ENCODE measurements at places on chromosomes 5 and 9.
A peak's percentile ranks its signal among the peaks of the same experiment; 100 is the strongest.

- DNase-seq, result peak; percentile 2
Measured at GRCh38 chr5:55546947-55547346, 12.2 kb upstream of the PLPP1 start.

DNA sequence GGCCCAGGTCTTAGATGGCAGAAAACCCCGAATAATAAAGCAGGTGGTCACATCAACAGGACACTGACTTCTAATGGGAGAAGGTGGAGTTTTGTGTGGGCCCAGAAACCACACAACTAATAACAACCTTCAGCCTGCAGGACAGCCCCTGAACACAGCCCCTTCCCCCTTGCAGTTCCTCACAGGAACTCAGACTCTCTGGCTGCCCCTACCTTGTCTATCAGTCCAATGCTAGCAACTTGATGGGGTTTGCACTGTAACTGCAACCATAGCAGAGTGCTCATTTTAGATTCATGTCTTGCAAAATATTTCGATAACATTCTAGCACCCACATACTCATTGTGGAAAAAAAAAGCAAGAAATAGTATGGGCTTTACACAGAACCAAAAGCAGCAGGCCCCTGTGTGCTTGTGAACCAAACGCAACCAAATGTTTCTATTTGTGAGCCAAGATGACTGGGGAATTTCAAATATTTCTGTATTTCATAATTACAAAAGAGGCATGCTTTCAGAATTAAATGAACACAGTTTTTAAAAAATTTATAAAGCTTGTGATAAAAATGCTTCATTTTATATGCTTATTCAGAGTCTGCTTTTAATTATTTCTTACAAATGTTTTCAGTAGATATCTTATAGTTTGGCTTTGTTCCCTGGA, 62.7 kb upstream of the PDE4D start:
- no peak for DNase-seq

- DNase-seq, result no peak
Measured at GRCh38 chr5:141779503-141779973, 97.5 kb upstream of the ARAP3 start.

GRCh38 chr5:151707567-151707966, 20.9 kb upstream of the SPARC start:
- DNase-seq, result peak; percentile 35

- DNase-seq, result no peak
Measured at GRCh38 chr9:14277244-14277643, 36.7 kb downstream of the NFIB start.

DNA sequence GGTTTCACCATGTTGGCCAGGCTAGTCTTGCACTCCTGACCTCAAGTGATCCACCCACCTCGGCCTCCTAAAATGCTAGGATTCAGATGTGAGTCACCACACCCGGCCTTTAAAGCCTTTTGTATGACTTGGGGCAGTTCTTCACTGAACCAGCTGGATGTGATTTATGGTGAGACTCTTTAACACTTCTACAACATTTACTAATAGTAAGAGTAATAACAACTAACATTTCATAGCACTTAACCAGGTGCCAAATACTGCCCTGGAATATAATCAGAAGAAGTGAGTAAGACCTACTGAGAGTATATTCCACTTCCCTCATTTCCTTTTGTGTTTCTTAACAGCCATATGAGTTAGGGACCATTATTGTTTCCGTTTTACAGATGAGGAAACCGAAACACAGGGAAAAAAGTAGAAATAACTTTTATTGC, 10.0 kb downstream of the ZSWIM6 start:
- DNase-seq, result no peak

DNA sequence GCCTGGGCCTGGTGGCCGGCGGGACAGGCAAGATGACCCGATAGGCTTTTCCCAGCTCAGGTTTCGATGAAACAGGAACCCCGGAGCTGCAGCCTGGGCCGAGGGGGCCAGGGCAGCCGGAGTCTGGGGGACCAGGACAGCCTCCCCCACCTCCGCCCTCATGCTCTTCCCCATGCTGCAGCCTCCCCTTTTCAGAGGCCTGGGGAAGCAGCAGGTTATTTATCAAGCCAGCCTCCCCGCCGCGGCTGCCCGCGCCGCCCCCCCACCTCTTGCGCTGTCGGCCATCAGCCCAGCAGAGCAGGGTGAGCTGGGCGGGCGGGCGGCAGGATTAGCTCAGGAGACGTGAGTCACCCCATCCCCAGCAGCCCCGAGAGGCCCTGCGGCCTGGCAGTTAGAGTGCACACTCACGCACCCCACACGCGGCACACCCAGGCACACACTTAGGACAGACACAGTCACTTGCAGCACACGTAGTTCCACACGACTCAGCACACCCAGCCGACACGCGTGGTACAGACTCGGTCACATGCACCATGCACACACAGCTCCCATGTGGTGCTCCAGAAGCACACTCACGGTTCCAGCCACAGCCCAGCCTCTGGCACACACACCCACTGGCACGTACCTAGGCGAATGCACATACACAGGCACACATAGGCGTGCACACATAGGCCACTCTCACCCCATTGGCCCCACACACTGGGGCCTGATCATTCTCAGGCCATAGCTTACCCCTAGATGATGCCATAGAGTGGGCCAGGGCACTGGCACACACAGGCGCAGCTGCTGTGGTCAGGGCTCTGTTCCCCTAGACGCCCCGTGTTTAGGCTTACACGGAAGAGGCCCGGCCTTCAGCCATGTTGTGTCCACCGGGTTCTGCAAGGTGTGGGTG, 13.0 kb downstream of the CXXC5 start:
- DNase-seq, result peak; percentile 62

DNA sequence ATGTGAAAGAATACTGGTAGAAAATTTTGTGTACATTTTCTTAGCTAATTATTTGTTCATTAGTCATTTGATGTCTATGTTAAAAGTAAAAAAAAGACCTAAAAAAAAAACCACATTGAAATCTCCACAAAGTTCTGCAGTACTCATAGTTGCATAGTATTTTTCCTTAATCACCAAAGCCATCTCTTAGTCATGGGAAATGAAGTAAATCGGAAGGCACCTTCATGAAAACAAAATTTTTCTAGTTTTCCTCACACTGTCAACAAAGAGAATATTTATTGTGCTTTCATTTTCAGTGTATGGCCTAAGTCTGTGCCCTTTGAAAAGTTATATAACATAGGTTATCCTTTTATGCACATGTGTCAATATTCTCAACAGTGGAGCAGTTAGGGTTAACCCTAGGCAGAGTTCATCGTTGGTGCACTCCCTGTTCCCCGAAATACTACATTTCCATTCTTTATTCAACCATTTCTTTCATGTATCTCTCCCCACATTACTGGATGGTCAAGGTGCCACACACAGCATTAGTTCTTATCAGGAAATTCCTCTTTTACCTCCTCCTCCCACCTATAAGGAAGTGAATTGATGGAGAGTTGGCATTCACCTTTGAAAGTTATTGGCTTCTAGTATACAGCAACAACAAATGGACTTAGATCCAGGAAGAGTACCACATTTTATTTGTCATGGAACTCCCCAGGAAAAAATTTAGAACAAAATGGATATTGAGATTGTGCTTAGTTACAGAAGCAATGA, 93.1 kb downstream of the NUDT12 start:
- DNase-seq, result no peak

DNA sequence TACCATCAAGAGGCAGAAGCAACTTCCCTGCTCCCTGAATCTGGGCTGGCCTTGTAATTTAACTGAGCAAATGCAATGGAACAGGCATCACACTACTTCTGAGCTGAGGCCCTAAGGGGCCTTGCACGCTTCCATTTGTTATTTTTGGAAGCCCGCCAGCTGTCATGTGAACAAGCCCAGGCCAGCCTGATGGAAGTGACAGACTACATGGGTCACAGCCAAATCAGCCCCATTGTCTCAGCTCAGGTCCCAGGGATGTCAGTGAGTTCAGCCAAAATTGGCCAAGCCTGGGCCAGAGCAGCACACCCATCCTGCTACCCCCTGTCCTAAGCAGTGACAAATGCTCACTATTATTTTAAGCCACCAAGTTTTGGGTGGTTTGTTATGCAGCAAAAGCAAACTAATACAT, 72.8 kb downstream of the PRRT1B start:
- DNase-seq, result peak; percentile 44

DNA sequence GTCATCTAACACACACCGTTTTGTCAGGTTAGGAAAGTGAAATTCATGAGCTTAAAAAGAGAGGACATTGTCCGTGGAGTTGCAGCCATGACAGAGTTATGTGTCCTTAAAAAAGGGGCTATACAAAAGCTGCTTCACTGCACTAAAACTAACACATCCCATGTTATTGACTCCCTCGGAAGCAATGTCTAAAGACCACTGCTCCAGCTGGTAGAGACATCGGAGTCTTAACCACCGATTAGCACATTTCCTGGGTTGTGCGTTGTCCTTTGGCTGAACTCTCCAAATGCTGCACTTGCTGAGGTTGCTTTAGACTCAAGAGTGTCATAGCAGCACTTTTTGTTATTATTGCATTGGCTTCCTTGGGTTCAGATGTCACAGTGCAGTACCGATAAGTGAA, 128.3 kb upstream of the C9orf72 start:
- DNase-seq, result peak; percentile 51

GRCh38 chr9:126781186-126782052, 23.4 kb upstream of the ZBTB43 start:
- DNase-seq, result peak; percentile 88

DNA sequence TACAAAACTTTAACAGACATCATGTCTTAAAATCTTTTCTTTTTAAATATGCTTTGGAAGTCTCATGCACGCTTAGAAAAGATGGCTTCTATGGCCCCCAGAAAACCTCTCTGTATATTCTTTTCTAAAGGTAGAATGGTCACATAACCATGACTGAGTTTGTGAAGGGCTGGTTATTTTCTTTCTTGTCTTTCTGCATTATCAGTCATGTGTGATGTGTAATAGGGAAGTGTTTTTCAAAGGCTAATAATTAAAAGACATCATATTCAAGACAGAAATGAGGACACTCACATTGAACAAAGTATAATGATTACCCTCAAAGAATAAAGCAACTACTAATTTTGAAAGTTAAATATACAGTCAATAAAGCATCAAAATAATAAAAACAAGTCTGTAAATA, 253.4 kb downstream of the TRPM3 start:
- DNase-seq, result no peak

DNA sequence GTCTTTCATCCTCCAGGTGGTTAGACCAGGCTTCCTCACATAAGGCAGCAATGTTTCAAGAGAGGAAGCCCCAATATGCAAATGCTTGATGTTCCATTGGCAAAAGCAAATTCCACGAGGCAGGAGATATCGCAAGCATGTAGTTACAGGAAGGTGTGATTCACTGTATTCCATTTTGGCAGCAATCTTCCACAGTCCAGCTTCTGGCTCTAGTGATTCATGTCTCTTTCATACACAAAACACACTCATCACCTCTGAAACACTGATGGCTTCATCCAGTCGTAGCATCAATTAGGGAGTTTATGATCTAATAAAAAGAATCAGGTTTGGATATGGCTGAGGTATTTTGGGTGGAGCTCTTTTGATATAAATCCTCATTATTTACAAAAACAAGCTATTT, 552.2 kb upstream of the RIOK2 start:
- no peak for DNase-seq

DNA sequence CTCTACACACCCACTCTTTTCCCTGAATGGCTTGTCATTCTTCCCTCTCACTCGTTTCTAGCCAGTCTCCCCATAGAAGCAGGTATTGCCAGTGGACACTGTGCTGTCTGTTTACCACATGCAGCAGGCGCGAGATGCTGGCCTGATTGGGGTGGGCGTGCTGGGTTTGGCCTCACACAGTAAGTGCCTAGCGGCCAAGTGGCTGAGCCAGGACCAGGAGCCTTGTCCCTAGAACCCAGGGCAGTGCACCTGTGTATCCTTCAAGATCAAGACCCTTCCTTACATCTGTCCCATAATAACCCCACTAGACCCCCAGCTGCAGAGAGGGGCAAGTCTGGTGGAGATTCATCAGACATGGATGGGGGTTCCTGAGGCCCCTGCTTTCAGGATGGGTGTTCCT, 112.8 kb upstream of the IRX4 start:
- no peak for DNase-seq

DNA sequence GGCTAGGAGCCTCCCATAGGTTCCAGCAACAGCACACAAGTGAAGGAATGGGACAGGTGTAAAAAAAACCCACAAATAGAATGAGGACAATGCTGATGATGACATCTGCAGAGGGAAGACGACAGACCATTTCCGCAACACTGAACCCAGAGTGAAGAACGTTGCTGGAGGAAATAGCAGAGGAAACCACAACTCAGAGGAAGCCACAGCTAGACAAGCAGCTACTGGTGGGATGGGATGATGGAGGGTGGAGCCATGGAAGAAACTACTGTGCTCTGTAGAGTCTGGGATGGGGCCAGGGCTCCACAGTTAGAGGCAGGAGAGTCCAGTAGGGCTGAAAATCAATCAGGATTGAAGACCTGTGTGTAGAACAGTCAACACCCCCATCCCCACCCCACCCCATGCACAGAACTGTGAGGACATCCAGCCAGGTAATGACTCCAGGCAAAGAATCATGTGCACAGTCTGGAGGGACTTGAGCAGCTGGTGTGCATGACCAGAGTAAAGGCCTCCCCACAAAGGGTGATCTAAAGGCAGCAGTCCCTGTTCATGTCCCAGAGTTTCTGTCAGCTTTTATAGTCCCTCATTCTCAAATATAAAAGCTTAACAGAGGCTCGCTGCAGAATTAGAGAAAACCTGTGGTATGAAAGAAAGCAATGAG, 65.2 kb upstream of the SPIN1 start:
- DNase-seq, result no peak

GRCh38 chr5:115366223-115366622, 69.8 kb upstream of the CCDC112 start:
- peak; percentile 54 for DNase-seq

GRCh38 chr9:70829591-70830265, 291.7 kb downstream of the TRPM3 start:
- DNase-seq, result peak; percentile 69

DNA sequence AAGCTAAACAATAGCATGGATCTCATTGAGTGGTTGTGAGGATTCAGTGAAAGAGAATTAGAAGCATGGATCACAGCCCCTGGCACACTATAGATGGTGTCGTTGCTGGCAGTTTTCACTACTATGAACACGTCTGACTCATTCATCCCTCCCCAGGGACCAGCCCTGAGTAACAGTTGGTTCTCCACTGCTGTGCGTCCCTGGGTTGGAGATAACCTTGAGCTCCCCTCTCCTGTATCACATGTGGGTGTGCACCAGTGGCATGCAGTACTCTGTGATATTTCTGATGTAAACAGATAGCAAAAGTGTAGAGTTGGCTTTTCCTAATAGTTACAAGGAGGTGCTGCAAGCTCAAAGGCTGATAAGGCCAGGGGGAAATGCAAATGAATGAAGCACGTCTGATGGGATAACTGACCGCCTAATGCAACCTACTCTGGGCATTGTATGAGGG, 8.8 kb upstream of the LCP2 start:
- DNase-seq, result no peak

- no peak for DNase-seq
Measured at GRCh38 chr9:99516657-99517049, 294.6 kb downstream of the SEC61B start.

- DNase-seq, result peak; percentile 67
Measured at GRCh38 chr5:138752341-138752950, 779 bp upstream of the CTNNA1 start.

GRCh38 chr5:55936100-55936693, 58.6 kb downstream of the IL6ST start:
- peak; percentile 82 for DNase-seq

GRCh38 chr9:108241384-108242073, 614.3 kb downstream of the ACTL7B start:
- DNase-seq, result peak; percentile 6

- DNase-seq, result no peak
Measured at GRCh38 chr5:13664377-13664776, 280.1 kb downstream of the DNAH5 start.

GRCh38 chr5:83972909-83973308, 252.3 kb upstream of the HAPLN1 start:
- no peak for DNase-seq

- no peak for DNase-seq
Measured at GRCh38 chr9:95450171-95451064, 66.4 kb downstream of the PTCH1 start.
